ENCODE measurements at places on chromosomes 3 and 15. TPM values are rescaled to one million over a fixed set of nuclear protein-coding genes. Genes with fewer than 3 reads are reported as not detected.

GDPGP1 gene
- total RNA-seq, result 14.5 TPM

LOXL1 gene
- total RNA-seq, result 0.70 TPM

TTBK2 gene
- 10.6 TPM for total RNA-seq

NRG4 gene
- not detected for total RNA-seq

A4GNT gene
- not detected for total RNA-seq
